ENCODE measurements at places on chromosomes 2 and 18. TPM values are rescaled to one million over a fixed set of nuclear protein-coding genes. Genes with fewer than 3 reads are reported as not detected.

DNA sequence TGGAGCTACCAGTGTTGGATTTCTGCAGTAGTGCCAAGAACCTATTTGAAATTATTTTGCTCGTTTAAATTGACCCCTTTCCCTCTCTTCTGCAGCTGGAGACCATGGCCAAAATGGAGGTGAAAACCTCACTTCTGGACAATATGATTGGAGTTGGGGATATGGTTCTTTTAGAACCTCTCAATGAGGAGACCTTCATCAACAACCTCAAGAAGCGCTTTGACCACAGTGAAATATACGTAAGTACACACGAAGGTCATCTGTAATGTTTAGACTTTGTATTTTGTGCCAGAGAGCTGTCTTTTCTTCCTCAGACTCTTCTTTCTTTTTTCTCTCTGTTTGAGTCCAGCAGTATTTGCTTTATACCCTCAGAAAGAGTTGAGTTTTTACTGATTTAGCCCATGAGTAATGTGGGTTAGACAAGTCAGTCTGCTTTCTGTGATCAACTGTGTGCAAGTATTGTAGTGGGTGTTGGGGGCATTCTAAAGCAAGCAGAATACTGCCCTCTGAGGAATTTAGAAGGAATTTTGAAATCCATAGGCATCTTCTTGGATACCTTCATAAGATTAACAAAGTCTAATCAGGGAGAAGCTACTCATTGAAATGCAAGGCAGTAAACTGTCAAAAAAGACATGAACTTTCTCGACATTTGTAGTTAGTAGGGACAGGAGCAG, 31.7 kb downstream of the MYO1B start:
- DNase-seq = no peak

DNA sequence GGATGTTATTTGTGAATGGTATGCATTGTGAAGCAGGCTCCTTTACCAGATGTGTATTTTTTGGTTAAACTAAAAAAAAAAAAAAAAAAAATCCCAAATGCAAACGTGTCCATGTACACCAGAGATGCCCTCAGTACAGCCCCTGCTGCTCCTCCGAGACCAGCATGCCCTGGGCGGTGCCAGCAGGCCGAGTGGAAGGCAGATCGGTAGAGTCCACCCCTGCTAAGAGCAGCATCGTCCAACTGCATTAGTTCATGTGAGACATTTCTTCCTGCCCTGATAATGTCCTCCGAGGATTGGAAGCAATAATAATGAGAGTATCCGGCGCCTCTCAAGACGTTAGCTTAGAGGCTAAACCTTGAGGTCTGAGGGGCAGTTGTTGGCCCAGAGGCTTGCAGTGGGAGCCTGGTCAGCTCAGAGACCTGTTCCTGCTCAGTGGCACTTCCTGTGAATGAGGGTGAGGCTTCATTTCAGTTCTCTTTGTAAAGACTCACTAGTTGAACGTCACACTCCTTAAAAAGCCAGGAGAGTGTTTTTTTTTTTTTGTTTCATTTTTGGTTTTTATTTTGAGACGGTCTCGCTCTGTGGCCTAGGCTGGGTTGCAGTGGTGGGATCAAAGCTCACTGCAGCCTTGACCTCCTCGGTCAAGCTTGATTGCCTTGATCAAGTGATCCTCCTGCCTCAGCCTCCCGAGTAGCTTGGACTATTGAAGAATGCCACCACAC, 5.6 kb downstream of the SLC66A3 start:
- DNase-seq = no peak

SDC1 gene
- total RNA-seq = 0.40 TPM

DNA sequence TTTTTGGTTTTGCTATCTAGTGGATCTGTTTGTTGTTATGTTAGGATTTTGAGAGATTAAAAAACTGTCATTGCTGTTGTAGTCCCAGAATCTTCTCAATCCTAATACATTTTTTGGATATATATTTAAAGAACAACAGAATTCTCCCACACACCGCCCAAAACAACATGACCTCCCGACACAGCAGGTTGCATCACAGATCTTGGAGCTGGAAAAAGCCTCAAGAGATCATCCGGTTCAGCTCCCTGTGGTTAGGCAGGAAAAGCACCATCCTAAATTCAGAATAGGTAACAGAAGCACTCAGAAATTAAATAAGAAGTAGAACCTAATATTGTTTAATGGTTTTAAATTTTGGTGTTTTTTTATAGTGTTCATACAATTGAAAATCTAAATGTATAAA, 251.4 kb upstream of the STON1 start:
- DNase-seq = no peak

DNA sequence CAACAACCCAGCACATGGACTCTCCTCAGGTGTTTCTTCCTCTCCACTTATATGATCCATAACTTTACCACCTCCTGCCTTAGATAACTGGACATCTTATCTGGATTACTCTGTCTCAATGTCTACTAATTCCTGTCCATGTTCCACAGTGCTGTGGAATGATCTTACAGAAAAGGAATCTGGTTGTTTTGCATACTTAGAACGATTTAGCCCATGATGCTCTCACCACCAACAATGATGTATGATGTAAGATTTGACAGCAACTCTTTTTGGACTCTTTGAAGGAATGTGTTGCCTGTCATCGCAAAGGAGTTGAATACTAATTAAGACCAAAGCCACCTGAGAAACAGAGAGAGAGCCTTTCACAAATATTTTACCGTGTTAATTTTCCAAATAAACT, 37.7 kb upstream of the SYT4 start:
- DNase-seq = no peak

TMEM214 gene
- 19.4 TPM for total RNA-seq

GRCh38 chr2:99940963-99941362, 201.4 kb downstream of the AFF3 start:
- DNase-seq = no peak
